ENCODE measurements at places on chromosomes 2 and 18.

DNA sequence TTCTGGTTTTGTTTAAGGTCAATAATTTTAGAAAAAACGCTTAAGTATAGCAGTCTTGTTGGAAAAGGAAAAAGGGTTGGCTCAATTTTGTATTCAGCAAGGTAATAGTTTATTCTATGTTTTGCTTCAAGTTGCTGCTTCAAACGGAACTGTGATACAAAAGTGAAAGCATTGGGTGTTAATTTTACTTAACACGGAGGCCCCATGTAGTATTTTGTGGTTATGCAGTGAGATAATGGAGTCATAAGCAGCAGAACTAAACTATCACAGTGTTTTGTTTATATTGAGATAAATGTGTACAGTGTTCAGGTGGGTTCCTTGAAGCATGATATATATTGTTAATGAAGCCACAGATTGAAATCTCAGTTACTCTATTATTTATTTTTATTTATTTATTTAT lies 67.0 kb upstream of the LYPD6B start:
- DNase-seq, result no peak

- DNase-seq, result no peak
These were observed 241.0 kb downstream of the FSIP2 start for GRCh38 chr2:185979546-185980071.

DNA sequence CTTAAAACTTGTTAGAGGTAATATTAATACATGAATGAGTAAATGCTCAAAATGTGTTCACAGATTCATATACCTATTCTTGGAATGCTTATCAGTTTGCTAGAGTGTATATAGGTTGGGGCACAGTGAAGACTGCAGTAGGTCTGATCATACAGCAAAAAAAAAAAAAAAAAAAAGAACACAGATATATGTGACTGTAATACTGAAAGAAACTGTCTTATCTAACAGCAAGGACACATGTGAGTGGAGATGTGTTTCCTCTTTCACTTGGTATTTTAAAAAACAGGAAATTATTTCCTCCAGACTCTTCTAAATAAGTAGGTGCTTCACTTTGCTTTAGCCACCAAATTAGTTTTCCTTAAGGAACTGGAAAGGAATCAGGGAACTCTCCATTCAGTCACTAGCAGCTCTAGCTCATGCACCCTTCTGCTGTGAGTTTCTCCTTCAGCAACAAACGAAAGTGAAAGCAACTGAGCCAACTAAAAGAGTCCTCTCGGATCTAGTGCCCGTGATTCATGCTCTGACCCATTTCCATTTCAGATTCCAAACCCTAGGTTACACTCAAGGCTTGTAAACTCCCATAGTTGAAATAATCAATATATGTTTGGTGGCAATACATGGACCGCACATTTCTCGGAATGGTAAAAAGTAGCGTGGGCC lies 98.5 kb downstream of the DSEL start:
- DNase-seq, result no peak

DNA sequence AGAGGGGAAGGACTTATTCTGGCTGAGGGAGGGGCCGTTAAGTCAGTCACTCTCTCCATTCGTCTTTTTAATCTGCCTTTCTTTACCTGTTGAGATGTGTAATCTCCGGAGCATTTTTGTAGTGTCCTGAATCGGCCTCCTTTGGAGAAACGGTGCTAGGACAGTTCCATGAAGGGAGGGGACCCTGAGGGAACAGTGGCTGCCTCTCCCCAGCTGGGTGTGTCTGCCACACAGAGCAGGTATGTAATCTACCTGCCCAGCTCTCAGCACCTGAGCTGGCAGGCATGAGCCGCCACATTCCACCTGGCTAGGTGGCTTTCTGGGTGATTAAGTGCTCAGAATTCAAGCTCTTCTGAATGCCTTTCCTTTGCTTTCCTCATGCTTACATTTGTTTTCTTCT lies 131.2 kb downstream of the WDSUB1 start:
- DNase-seq, result no peak

DNA sequence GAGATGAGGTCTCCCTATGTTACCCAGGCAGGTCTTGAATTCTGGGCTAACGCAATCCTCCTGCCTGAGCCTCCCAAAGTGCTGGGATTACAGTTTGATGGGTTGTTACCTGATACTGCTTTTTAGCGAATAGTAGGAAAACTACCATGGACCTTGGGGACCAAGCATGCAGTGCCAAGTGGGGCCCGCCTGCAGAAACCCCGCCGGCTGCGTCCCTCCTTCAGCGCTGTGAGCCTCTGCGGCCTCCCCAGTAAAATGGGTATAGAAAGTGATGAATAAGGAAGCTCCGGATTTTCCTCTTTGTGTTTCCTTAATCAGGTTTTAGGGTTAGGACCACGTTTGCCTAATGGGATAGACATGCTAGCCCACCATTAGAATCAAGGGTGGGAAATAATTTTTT lies 30.4 kb downstream of the RAMP1 start:
- DNase-seq, result no peak

DNA sequence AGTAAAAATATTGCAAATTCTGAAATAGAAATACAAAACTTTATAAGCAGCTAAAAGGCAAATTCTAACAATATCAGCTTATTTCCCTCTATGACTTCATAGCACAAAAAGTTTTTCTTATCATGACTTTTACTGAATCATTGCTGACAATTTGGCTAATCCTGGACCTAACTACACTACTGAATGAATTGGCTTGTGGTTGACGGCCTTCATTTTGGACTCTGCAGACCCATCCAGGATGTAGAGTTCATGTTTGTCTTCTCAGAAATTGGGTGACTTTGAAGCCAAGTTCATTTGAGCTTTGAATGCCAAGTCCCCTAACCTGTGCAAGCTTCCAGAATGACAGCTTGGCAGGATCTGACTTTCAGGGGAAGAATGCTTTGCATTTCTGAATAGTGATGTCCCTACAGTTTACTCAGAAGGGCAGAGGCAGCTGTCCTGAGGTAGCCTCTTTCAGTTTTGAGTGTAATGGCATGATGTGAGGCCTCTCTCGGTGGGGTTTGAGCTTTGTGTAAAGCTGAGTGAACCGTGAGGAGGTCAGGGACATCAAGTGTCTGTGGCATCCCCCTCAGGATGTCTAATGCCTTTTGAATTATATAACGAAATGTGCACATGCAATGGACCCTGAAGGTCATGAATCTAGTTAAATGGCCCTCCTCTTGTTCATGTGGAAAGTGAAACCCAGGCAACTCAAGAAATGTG lies 48.0 kb downstream of the EFEMP1 start:
- no peak for DNase-seq

DNA sequence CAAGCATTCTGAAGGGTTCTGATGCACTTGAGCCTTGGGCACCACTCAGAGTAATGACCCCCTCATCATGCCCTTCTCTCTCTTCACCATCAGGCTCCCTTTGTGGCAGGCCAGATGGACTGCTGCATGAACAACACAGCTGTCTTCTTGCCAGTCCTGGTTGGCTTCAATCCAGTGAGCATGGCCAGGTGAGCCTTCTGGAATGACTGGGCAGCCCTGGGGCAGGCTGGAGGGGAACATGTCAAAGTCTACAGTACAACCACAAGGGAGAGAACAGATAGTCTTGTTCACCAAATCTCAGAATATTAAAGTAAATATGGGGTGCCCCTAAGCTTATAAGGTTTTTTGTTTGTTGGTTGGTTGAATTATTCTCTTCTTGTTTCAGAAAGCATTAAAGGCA lies 4.4 kb downstream of the GCKR start:
- DNase-seq, result no peak

DNA sequence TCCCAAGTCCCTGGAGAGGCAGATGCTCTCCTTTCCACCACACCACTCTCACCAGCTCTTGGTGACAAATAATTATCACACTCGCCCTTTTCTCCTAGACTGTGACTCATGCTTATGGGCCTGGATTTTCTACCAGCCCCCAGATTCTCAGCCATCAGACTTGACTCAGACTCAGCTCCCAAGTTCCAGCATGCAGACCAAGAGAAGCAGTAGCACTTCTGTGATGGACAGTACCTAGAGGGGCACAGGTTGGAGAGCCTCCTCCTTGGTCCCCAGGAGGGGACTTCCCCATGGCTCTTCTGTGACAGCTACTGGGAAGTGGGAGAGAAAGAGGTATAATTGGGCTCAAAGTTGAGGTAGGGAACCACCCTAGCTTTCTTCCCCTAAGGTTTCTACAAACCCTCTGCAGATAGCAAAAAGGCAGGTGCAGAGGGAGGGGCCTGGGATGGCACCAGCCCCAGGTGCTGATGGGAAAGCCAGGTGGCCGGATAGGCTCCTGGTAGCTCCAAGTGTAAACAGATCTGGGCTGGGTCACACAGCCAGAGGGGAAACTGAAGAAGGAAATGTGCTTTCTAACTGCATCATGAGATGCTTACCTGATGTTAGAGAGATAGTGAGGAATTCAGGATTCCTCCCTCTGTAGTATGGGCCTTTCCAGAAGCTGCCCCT lies 4.1 kb downstream of the TCF23 start:
- DNase-seq, result no peak

GRCh38 chr2:99868260-99868659 lies 274.1 kb downstream of the AFF3 start:
- no peak for DNase-seq

GRCh38 chr2:17969661-17970060 lies 91.2 kb downstream of the KCNS3 start:
- DNase-seq, result no peak

- DNase-seq, result no peak
These were observed 23.0 kb upstream of the RHOB start for GRCh38 chr2:20423847-20424246.

- peak; percentile 18 for DNase-seq
These were observed 8.7 kb upstream of the SERPINB13 start for GRCh38 chr18:63578357-63578958.

DNA sequence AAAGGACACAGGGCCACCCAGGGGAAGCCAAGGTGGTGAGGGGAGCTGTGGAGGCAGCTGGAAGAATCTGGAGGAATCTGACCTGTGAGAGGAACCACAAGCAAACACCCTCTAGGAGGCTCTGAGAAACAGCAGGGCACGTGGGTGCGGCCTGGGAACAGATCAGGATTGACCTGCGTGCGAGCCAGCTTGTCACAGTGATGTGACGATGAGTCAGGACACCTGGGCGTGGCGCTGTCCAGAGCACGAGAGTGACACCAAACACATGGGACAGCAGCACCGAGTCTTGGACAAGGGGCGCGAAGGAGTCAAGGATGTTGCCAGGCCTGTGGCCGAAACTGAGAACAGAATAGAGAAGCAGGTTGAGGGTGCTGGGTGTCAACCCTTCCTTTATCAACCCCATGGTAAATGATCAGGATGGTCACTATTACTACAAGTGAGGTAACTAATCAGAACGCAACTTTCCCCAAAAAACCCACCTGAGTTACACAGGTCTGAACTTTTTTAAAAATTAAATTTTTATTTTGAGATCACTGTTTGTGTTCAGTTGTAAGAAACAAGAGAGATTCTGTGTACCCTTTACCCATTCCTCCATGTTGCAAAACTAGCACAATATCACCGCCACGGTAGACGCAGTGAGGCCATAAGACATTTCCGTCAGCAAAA lies 637 bp upstream of the SFT2D3 start:
- peak; percentile 17 for DNase-seq

DNA sequence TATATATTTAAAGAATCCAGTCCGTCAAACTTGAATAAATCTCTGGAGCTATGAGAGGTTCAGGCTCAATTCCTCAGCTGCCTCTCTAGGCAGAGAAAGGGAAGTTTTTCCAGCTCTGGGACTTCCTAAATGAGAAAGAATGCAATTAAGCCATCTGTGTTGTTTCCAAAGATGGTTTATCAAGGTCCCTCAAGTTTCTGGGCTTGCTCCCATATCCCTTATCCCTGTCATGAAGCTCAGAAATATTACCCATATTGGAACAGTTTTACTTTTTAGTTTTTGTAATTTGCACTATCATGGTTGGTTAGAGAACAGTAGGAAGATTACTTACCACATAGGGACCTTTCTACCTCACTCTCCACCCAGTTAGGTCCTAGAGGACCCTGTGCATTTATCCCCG lies 1.4 kb downstream of the CNTNAP5 start:
- no peak for DNase-seq

- peak; percentile 85 for DNase-seq
These were observed 1.5 kb downstream of the KLF7 start for GRCh38 chr2:207164006-207164831.

- no peak for DNase-seq
These were observed 202.0 kb upstream of the SLC14A2 start for GRCh38 chr18:45413180-45413836.

DNA sequence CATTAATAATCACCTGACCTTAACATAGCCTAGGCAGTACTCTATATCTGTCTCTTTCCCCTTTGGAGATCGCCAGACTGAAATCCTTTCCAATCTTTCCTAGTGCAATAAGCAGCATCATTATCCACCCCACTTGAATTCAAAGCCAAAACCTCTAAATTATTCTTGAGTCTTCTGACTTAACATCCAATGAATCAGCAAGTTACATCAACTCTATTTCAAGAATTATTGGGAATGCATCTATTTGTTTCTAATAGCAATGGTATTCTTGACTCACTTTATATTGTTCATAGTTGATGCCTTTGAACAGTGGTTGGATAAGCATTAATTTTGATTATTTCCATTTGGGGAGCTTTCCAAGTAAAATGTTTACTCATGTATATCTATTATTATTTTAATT lies 144.8 kb downstream of the ZNF804A start:
- no peak for DNase-seq

GRCh38 chr18:48687346-48688042 lies 148.7 kb downstream of the CTIF start:
- peak; percentile 47 for DNase-seq

DNA sequence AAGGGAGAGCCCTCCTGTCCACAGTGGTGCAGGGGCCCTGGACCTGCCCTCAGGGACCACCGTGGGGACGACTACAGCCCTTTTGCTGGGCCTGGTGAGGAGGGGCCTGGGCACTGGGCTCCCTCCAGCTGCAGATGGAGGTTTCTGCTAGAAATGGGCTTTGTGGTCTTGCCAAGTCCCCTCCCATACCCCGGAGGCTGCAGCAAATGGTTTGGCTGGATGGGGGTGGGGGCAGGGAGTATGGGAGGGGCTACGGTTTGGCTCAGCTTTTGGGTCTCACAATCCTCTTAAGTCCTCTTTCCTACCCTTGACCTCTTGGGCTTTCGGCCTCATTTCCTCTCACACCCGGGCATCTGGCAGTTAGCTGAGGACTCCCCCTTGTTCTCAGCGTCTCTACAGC lies 21.7 kb downstream of the TET3 start:
- DNase-seq, result peak; percentile 41

GRCh38 chr2:27375513-27376099 lies 4.9 kb downstream of the ZNF513 start:
- no peak for DNase-seq

DNA sequence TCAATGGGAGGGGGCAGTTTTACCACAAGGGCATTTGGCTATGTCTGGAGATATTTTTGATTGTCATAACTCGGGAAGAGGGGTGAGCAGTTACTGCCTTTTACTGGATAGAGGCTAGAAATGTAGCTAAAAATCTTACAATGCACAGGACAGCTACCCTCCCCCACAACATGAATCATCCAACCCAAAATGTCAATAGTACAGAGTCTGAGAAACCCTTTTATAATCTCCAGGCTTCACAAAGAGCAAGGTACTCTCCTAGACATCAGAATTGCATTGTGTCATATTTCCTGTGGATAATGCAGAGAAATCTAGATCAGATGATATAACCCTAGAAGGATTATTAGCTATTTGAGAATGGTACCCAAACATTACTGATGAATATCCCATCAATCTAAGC lies 277.1 kb upstream of the NRP2 start:
- DNase-seq, result no peak

GRCh38 chr18:3773303-3773702 lies 323.3 kb downstream of the TGIF1 start:
- no peak for DNase-seq

Measured in midbrain (tissue), 1 donor.